ENCODE measurements at places on chromosomes 4 and X. TPM values are rescaled to one million over a fixed set of nuclear protein-coding genes. Genes with fewer than 3 reads are reported as not detected.
A peak's percentile ranks its signal among the peaks of the same experiment; 100 is the strongest.

ABLIM2 gene
- 28.5 TPM for total RNA-seq

TMEM47 gene
- total RNA-seq: 213 TPM

GRCh38 chr4:189081826-189082225, 858.8 kb upstream of the FRG1 start:
- no peak for DNase-seq

SMPX gene
- 42.8 TPM for total RNA-seq

GRCh38 chr4:23937173-23937572, 47.3 kb upstream of the PPARGC1A start:
- DNase-seq: no peak

FHDC1 gene
- 0.83 TPM for total RNA-seq

DNA sequence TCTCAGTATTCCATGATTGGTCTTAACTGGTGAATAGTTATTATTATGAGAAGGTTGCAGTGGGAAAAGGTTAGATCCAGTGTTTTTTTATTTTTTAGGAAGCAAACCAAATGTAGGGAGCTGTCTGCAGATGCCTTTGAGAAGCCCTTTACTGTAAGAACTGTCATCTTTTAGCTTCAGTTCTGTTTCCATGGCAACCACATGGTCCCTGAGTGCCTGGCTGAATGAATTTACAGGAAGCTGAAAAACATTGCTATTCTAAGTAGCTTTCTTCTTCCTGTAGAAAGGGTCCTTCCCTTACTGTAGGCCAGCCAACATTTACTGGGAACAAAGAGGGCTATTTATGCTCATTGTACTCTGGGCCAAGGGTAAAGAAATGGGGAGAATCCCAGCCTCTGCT, 103.3 kb downstream of the DCLK2 start:
- DNase-seq: peak; percentile 64

DNA sequence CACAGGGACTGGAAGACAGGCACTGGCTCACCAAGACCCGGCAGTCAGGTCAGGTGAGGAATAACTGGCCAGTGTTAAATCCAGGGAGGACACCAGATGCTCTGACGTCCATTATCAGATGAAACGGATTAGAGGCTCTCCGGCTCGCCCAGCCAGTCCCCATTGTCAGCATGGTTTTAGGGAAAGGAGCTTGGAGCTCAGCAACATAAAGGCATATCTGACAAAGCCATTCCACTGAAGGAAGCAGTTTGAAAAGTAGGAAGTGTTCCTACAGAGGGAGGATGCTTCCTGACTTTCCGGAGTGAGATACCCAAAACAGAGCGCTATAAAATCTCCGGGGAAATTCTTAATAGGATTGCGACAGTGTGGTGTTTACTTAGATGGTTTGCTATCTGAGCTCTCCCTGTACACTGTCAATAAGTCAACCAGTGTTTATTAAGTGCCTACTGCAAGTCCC, 14.8 kb downstream of the NDNF start:
- no peak for DNase-seq

LIMCH1 gene
- total RNA-seq: 49.0 TPM

DNA sequence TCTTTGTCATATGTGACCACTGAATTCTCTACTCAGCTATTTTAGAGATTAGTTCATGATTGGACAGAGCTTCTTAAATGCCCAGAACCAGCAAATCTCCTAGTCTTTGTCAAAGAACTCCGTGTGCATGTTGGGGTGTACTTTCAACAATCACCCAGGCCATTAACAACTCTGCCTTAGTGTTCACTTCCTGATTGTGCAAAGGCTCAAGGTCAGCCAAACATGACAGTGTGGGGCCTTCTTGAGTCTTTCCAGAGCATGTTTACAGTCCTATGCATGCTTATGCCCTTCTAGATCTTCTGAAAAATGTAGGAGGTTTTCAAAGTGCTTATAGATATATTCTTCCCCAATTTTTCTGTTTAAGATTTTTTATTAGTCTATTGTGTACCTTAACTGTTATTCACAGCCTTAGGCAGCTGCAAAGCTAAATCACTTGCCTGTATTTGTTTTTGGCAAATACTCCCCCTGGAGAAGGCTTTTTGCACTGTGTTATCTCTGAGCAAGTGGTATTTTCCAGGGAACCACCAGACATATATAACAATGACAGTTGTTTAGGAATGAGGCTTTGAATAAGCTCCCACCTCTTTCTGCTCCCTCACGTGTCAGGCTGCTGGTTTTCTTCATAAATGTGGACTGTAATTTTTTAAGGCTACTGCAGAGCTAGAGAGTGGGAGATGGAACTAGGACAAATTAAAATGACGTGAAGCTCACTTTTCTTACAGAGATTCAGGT, 24.0 kb upstream of the DRP2 start:
- no peak for DNase-seq

ODAPH gene
- total RNA-seq: not detected

DNA sequence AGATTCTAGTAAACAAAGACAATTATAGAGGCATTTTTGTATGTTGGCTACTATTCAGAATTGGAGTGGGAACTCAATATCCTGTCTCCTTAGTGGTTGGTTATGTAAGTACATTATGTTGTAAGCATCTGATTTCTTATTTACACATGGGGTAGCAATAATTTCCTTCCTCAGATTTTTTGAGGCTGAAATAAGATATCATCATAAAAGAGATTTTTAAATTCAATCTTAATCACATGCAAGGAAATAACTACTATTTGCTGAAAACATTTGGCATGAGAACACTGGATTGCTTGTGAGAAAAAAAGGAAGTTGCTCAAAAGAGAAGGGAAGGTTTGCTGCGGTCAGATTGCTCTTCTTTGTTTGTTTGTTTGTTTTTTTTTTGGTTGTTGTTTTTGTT, 437.7 kb upstream of the HS3ST1 start:
- no peak for DNase-seq

GDPD2 gene
- not detected for total RNA-seq

DNA sequence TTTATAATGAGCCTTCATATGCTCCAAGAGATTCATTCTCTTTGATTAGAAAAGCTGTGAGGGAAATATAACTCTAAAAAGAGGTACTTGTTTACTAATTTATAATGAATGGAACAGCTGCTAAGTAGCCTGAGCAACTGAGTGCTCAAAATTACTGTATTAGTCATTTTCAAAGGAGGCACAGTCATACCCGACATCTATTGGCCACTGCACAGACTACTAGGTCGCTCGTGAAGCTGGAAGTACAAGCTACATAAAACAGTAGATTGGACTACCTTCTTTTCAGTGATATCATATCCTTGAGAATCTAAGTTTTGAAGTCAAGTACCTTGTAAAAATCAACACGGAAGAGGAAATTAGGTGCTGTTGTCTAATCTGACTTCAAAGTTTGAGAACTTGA, 52.0 kb upstream of the GLRB start:
- DNase-seq: no peak

DNA sequence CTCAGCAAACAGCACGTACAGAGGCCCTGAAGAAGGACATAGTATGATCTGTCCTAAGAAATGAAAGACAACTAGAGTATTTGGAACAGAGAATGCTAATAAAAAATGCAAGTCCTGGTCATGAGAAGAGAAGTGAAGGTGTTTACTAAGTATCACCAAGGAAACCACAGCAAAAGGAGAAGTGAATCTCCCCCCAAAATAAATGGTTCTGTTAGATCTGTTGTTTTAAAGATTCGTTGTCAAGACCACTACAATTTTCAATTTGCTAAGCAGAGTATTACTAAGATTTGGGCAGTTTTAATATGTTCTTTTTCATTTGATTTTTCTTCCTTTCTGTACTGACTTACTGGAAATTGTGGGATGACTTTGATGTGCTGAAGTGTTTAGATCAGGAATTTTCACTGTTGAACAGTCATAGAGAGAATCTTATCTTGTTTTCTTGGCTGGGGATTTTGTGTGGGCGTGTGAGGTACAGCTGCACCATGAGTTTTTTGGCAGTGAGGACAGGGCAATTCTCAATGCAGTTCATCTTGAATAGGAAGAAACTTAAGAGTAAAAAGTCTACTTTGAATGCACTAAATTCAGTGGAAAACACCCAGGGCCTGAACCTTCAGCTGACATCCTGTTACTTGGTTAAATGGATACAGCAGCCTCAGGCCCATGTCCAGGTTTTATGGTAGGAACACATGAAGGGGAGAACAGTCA, 132.2 kb downstream of the STIM2 start:
- no peak for DNase-seq

- no peak for DNase-seq
Observed at GRCh38 chrX:13533726-13534125, 35.7 kb upstream of the EGFL6 start.

- no peak for DNase-seq
Observed at GRCh38 chrX:71298119-71298518, 3.4 kb upstream of the ITGB1BP2 start.

- no peak for DNase-seq
Observed at GRCh38 chr4:92303621-92304027, at the start of gene GRID2. GRID2 (plus strand) TSS chr4:92303966.

DNA sequence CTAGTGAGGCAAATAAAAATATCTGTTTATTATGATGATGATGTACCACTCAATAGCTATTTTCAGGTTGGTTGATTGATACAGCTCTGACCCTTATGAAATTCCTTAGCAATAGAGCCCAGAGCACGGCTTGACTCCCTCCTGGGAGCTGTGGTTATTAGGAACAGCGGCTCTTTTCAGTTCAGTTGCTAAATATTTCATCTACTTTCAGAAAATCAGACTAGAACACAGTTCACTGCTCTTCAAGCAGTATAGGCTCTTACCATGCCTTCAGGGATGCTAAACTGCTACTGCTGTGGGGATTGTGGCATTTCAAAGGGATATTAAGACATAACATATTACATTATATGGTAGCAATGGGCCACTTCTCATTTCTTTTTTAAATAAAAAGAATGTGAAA, 218.8 kb downstream of the SNCA start:
- no peak for DNase-seq

DNA sequence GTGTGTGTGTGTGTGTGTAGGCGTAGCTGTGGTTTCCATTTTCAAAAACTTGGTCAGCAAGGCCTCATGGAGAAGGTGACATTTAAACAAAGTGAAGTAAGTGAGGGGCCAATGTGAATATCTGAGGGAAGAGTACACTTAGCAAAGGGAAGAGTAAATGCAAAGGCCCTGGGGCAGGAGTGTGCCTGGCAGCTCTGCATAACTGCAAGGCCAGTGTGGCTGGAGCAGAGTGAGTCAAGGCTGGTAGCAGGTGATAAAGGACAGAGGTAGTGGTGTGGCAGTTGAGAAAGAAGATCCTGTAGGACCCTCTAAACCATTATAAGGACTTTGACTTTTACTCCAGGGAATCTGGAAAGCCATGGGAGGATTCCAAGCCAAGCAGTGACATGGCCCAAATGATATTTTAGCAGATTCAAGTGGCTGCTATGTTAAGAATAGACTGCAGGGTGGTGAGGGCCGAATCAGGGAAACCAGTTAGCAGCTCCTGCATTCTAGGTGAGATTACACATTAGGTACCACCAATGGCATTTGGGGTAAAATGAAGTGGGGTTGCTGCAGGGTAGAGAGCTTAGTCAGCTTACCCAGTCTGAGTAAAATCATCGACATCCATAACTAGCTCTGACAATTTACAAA, 5.9 kb upstream of the TBC1D1 start:
- DNase-seq: no peak

DNA sequence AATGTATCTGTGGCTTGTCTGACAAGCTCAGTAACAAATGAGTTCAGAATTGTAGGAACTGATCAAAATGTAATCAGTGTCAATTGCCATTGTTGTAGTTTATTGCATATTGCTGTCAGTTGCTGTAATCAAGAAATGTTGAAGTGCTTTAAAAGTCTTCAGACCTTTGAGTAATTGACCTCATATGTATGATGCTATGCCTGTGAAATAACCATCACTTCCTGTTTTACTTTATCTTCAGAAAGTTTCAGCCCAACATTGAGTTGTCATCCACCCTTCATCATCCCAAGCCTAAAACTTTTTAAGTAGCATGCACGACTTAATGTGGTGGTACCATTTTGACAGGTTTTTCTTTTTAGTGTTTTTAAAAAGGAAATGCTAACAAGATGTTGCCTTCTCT, 212.4 kb downstream of the ARHGAP10 start:
- DNase-seq: no peak

DNA sequence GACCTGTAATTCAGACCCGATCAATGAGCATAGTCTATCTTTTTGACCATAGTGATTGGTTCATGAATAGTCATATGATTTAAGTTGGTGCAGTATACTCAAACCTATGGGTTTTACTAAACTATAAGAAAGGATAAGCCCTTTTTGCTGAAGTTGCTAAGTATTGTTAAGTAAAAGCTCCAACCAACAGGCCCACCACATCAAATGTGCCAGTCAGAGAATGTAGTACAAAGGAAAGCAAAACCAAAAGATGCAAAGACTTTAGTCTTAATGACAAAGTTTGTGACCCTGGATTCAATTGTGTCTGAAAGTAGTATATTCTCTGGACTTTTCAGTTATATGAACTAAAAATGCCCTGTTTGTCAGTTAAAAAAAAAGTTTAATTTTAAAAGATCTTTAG, 208.1 kb upstream of the TET2 start:
- DNase-seq: no peak
